ENCODE measurements at places on chromosomes 2 and 18.

DNA sequence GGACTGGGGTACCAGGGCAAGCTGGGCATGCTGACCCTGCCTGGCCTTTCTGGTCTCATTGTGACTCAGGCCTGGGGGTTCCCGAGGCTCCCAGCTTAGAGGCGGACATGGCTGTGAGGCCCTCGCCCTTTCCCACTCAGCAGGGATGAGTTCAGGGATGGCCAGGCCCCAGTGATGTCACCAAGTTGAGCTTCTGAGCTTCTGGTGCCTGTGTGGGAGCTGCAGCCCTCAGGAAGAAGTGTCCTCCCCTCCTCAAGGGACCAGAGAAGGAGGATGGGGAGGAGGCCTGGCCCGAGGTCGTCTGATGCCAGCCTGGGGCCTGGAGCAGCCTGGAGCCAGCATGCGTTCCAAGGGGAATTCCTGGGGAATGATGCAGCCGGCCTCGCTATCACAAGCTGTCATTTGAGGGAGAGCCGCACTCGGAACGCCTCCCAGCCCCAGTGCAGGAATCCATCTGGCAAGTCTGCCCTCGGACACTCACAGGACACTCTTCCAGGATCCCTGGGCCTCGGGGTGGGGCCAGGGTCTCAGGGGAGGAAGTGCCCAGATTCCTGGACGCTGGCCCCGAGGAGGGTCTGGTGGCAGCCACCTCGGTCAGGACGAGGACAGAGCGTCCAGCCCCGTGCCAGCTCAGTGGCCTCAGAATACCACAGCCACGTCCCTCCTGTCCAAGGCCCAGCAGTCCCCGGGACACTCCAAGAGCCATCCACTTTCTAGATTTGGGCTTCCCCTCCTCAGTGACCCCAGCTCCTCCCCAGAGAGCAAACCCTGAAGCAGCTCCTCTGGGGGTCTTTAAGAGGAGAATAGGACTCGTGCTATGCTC, 61.2 kb upstream of the GPC1 start:
- no peak for DNase-seq

GRCh38 chr2:23901966-23902846, 24.7 kb downstream of the ATAD2B start:
- no peak for DNase-seq

DNA sequence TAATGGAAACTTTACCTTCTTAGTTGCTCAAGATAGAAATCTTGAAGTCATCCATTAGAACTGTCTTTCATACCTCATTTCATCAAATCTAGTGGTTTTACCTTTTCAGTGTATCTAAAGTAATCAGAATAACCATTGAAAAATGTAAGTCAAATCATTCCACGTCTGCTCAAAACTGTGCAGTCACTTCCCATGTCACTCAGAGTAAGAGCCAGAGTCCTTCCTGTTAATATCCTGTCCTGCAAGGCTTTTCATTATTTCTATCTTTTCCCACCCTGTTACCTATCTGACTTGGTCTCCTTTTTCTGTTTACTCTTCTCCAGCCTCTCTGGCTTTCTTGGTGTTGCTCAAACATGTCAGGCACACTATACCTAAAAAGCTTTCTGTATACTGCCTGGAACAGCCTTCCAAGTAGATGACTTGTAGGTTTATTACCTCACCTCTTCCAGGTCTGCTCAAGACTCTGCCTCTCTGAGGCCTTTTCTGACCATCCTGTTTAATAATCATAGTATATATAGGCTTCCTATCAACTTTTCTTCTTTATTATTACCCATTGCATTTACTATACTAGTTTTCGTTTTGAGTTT, 3.4 kb downstream of the C2orf69 start:
- no peak for DNase-seq

GRCh38 chr2:241909769-241910168, 40.2 kb downstream of the RTP5 start:
- DNase-seq, result no peak

- no peak for DNase-seq
Measured at GRCh38 chr2:202278944-202279343, 13.4 kb downstream of the NOP58 start.

- DNase-seq, result no peak
Measured at GRCh38 chr2:383888-384287, 96.0 kb upstream of the ALKAL2 start.

GRCh38 chr2:146666340-146666739, 1178.5 kb upstream of the ACVR2A start:
- no peak for DNase-seq

DNA sequence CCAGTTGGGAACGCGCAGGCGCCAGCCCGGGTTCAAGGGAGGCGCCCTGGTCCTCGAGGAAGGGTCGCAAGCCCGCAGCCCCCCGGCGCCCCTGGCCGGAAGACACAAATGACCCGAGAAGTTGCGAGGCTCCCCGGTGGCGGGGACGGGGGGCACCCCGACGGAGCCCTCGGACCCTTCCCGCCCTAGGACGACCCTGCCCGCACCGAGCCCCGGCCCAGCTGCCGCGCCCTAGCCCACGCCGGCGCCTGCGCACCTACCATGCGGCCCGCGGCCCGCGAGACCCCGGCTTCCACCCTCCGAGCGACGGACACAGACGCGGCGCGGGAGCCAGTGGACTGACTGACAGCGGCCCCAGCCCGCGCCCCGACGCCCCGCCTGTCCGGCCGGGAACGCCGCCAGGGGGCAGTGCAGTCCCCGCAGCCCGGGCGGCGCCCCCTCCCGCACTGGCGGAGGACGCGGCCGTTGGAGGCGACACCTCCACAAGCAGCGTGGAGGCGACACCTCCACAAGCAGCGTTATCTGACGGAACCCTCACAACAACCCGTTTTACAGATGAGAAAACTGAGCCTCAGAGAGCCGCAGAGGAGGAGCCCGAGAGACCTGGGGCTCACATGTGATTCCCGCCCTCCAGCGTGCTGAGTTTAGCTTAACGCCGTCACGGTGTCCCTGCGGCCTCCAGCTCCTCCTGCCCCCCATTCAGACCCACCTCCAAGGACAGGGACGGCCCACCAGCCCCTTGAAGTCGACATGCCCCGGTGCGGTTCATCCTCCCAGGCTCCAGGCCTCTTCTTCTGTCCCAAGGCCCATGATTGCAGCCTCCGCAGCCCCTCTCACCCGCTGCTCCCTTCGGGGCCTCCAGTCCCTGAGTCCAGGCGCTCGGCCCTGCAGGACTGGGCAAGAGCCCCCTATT, at the start of gene NMUR1:
NMUR1 (minus strand) TSS at position 347 of the 913 bp plus-strand sequence; CDS start at position 263, 84 bp downstream.
- peak; percentile 77 for DNase-seq

DNA sequence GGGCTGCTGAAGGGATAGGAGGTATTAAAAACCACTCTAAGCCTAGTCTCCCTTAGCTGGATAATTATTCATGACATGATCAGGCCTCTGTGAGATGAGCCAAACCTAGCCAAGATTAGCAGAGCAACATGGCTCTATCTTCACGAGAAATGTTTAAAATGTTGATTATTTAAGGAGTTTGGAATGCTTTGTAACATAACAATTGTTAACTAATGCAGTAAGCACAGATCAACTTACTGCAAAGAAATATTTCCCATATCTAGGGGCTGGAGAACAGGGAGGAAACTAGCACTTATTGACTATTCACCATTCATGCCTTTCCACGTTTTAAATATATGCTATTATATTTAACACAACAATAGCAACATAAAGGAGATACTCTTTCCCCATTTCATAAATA, 833.7 kb upstream of the CHAC2 start:
- DNase-seq, result no peak

DNA sequence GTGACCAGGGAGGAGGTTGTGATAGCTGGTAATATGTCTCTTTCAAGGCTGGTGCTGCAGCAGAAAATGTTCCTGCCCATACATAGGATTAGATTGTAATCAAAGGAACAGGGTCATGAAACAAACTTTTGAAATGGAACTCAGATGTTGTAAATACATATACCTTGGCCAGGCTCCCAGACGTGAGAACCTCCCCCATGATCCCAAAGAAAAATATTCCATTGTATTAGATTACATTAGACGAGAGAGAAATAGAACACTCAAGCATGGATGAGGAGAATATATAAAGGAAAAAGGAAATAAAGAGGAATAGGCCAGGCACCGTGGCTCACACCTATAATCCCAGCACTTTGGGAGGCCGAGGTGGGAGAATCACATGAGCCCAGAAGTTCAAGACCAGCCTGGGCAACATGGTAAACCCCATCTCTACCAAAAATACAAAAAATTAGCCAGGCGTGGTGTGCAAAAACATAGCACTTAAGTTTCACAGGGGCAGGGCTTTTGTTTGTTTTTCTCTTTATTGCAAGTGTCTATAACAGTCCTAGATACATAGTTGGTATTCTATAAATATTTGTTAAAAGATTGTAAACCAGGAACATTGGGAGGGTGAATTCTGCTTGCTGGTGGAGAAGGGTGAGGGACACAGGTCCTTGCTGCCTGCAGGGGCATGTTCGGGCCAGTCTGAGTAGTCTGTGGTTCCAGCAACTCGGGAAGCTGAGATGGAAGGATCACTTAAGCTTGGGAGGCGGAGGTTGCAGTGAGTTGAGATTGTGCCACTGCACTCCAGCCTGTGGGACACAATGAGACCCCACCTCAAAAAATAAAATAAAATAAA, 52.8 kb downstream of the RPL37A start:
- no peak for DNase-seq

GRCh38 chr18:54824761-54825160, 3.5 kb upstream of the RAB27B start:
- DNase-seq, result no peak

DNA sequence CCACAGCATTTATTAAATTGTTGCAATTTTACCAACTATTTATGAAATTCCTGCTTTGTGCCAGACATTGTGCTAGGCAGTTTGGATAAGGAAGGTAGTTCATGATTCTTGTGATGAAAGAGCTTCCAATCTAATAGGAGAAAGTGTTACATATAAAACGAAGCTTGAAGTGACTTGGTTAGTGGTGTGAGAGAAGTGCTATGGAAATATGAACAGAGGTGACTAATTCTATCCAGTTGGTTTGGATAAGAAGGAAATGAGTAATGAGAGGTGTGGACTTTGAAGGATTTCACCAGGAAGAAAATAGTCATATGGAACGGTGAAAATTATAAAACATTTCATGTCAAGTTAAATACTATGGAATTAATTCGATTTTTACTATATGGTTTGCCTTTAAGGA, 48.6 kb downstream of the EML6 start:
- no peak for DNase-seq

GRCh38 chr2:177383935-177384334, 8.6 kb upstream of the AGPS start:
- no peak for DNase-seq

DNA sequence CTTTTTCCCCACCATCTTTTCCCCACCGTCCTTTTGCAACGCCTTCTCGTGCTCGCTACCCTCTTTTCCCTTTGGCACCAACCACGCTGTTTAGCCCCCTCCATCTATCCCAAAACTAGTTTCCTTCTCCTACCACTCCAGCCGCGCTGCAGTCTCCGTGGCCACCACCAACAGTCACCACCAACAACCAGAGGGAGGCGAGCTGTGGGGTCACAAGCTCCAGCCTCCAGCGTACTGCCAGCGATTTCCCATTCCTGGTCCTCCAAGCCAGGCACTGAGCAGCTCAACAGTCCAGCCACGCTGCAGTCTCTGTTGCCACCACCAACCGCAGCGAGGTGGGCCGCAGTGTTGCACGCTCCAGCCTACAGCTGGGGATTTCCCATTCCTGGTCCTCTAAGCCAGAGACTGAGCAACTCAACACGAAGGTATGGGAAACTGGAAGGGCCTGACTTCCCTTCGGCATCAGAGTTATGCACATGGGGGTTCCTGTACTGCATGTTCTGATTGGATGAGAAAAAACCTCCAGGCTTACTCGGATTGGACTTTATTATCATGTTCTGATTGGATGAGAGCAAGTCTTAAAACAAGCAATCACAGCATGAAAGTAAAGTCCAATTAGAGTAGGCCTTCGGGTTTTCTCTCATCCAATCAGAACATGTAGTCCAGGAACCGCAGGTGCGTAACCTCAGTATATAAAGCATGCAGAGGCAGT, 42.3 kb upstream of the IMP4 start:
- no peak for DNase-seq

DNA sequence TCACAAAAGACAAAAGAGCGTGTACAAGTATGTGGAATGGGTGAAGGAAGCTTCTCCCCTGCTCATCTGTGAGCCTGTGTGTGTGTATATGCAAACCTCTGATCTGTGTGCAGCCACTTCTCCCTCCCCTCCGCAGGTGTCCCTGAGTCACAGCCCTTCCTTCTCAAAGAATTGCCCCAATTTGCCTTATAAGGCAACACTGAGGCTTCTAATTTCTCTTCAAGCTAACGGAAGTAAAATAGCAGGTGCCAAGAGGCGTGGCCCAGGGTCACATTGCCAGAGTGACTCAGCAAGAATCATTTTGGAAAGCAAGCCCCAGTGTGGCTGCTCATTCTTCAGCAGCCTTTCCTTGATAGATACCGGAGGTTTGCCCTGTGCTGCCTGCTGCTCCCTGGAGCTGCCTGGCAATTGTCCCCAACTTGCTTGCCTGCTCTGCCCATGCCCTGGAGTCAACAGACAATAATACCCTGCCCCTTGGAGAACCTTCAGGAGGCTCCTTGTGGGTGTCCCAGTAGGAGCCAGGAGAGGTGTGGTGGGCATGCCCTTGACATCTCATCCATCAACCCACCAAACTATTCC, 37.3 kb upstream of the BMP10 start:
- peak; percentile 94 for DNase-seq

- no peak for DNase-seq
Measured at GRCh38 chr18:2642771-2643170, 12.8 kb upstream of the SMCHD1 start.

GRCh38 chr18:58320907-58321561, 277.0 kb downstream of the NEDD4L start:
- DNase-seq, result no peak

DNA sequence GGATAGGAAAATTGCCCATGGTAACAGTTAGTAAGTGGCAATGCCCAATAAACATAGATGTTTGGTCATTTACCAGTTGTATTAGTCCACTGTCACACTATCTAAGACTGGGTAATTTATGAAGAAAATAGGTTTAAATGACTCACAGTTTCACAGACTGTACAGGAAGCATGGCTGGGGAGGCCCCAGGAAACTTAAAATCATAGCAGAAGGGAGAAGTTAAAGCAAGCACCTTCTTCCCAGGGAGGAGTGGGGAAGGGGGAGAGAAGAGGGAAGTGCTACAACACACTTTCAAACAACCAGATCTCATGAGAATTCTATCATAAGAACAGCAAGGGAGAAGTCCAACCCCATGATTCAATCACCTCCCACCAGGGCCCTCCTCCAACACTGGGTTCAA, 23.4 kb downstream of the NR4A2 start:
- no peak for DNase-seq

- DNase-seq, result no peak
Measured at GRCh38 chr18:25503567-25504081, 151.7 kb upstream of the ZNF521 start.

- DNase-seq, result peak; percentile 8
Measured at GRCh38 chr2:11534746-11535484, 1.1 kb downstream of the GREB1 start.

All from activated CD4-positive, alpha-beta T cell treated with anti-CD3 and anti-CD28 coated beads, Interleukin-2, Interleukin-6, amounts not matched to agents 100 ng/mL and 50 ng/mL, durations not matched to agents 16 hours and 8 hours (primary cell).